ENCODE measurements at places on chromosomes 4 and X.

DNA sequence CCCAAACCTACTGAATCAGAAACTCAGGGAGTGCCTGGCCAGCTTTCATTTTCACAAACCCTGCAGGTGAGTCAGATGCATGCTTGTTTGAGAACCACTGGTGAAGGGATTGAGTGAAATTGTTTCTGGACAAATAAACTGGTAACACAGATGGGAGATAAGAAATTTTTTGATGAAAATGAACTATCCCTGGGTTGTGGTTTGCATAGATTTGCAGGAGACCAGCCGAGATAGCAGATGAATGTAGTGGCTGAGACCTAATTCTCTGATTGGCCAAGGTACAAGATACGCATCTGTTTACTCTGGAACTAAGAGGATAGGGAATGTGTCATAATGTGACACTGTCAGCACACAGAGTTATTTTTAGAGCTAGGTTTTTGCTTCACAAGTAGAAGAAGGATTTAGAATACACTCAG is 117.8 kb upstream of the NOCT start:
- DNase-seq = no peak

DNA sequence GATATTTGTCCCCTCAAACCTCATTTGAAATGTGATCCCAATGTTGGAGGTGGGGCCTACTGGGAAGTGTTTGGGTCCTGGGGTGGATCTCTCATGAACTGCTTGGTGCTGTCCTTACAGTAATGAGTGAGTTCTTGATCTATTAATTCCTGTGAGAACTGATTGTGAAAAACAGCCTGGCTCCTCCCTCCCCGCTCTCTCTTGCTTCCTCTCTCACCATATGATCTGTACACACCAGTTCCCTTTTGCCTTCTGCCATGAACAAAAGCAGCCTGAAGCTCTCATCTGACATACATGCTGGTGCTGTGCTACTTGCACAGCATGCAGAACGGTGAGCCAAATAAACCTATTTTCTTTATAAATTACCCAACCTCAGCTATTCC is 11.2 kb upstream of the YIPF7 start:
- no peak for DNase-seq

- DNase-seq = no peak
Measured at GRCh38 chrX:133544778-133545177, 129.5 kb upstream of the GPC4 start.

GRCh38 chrX:25154168-25154567 is 138.4 kb upstream of the ARX start:
- DNase-seq = no peak

- DNase-seq = no peak
Measured at GRCh38 chrX:776529-777230, 146.1 kb downstream of the SHOX start.

DNA sequence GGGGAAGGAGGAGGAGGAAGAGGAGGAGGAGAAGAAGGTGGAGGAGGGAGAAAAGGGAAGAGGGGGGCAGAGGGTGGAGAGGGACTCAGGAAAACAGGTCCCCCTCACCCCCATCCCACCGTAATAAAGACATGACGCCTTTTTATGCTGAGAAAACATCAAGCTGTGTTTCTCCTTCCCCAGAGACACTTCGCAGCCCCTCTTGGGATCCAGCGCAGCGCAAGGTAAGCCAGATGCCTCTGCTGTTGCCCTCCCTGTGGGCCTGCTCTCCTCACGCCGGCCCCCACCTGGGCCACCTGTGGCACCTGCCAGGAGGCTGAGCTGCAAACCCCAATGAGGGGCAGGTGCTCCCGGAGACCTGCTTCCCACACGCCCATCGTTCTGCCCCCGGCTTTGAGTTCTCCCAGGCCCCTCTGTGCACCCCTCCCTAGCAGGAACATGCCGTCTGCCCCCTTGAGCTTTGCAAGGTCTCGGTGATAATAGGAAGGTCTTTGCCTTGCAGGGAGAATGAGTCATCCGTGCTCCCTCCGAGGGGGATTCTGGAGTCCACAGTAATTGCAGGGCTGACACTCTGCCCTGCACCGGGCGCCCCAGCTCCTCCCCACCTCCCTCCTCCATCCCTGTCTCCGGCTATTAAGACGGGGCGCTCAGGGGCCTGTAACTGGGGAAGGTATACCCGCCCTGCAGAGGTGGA is 45.3 kb upstream of the SHOX start:
- DNase-seq = no peak

GRCh38 chr4:141346144-141346543 is 125.4 kb downstream of the ZNF330 start:
- no peak for DNase-seq

GRCh38 chrX:107579956-107580355 is 48.4 kb upstream of the PRPS1 start:
- DNase-seq = no peak

DNA sequence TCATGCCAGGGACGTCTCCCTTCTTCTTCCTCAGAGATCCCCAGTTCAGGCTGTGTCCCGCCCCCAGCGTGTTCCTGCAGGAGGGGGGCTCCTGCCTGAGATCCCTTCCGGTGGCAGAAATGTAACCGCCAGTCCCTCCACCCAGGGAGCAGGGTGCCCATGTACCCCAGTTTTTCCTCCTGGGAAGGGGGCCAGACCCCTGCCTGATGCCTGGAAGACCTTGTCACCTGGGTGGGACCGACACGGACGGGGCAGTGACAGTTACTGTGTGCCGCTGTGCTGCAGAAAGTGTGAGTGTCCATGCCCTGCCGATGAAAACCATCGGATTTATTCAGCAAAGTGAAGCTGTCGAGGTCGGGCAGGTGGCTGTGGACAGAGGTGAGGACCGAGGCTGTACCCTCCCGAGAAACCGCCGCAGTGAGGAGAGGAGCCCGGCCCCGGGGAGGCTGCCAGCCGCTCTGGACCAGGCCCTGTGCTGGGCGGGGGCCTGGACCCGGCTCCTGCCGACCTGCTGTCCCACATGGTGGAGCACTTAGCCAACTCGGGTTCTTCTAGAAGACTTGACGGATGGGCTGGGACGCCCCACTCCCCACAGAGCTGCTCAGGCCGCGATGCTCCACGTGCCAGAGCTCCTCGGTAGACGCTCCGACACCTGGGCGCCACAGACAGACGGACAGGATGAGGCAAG is 36.7 kb upstream of the HMX1 start:
- DNase-seq = no peak

- no peak for DNase-seq
Measured at GRCh38 chr4:80235451-80235850, 31.0 kb upstream of the FGF5 start.

DNA sequence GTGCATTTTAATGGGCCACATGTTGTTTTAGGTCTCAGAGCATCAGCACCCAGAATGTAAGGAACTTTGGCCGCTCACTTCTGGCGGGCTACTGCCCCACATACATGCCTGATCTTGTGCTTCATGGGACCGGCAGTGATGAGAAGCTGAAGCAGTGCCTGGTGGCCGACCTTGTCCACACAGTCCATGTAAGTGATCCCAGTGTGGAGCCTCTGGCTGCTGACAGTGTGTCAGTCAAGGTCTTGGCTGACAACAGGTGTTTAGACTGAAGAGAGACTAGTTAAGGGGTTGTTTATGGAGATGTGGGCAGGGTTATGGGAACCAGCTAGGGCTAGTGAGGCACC is 101.4 kb downstream of the FNIP2 start:
- no peak for DNase-seq

GRCh38 chrX:106917830-106918500 is 2.2 kb upstream of the CLDN2 start:
- DNase-seq = no peak

- no peak for DNase-seq
Measured at GRCh38 chr4:146072376-146072775, 103.1 kb upstream of the LSM6 start.

DNA sequence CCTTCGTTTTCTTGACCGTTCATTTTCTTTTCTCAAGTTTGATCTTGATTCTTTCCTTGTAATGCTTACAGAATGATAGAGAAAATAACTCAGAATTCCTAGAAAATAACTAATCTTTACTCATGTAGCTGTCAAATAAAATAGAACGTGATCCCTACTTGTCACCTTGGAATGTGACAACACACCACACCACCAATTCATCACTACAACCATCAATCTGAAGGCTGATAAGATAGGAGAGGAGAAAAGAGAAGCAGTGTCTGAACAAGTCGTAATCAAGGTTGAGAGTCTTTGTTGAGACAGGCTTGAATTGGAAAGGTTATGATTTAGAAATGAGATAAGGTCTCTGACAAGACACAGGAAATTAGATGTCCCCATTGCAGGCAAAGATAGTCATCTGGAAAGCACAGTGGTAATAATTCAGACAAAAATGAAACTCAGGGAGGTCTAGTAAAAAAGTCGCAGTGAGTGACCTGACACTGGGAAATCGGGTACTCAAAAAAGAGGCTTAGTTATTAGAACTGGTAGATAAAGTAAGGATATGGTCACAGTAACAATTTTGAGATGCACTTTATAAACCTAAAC is 456.2 kb downstream of the FAT4 start:
- no peak for DNase-seq

GRCh38 chr4:93201471-93202096 is 627.0 kb upstream of the ATOH1 start:
- DNase-seq = no peak

GRCh38 chr4:76582817-76583087 is 147.7 kb downstream of the SHROOM3 start:
- no peak for DNase-seq

All from T-helper 2 cell (primary cell).